T-cell (primary cell): ENCODE measurements at places on chromosomes 3 and 15. TPM values are rescaled to one million over a fixed set of nuclear protein-coding genes. Genes with fewer than 3 reads are reported as not detected.

The SHC4 gene
- 0.19 TPM for total RNA-seq

The TRH gene
- not detected for total RNA-seq

DNA sequence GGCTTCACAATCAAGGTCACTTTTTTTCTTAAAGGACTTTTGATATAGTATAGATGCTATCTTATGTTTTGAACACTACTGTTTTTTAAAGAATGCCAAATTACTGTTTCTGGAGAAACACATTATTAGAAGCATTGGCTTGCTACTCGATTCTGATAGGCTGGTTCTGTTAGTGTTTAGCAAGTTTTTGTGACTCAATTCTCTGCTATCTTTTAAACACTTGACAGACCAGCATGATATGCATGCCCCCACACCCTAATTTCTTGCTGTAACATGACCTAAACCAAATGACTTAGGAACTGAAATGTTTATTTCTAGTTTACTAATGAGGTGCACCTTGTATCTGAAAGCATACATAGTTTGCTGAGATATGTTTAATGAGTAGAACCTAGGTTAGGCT, 5.5 kb upstream of the IL20RB start:
- no peak overlapping the region for H3K4me3 ChIP-seq
- no peak overlapping the region for H3K27ac ChIP-seq
- H3K27me3 ChIP-seq = no peaks in the 10 kb centered on the region
- DNase-seq = no peak
- H3K36me3 ChIP-seq = peaks cover 2% of the 10 kb centered on the region

DNA sequence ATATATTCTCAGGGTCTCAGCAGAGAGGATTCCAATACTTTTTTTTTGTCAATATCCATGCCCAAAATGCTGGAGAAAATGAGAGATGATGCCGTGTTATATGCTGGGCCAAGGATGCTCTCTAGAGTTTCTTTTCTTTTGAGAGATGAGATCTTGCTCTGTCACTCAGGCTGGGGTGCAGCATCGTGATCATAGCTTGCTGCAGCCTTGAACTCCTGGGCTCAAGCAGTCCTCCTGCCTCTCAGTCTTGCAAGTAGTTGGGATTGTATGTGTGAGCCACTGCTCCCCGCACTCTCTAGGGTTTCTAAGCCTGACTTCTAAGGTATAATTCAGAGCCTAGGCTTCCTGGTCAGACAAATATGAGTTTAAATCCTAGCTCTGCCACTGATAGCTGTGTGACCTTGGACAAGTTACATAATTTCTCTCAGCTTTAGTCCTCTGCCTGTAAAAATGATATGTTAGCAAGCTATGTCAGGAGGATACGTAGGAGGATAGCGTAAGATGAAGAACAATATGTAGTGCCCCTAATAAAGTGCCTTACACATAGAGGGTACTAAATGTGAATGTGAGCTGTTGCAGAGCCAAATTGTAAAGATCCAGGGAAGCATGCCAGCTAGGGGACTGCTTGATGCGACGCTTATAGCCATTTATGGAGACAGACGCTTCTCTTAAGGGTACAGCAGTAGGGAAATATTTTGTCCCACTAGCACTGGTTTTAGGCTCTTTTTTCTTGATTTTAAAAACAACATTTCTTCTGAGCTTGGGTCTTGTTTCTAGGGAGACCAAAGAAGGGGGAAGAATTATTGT, 7.4 kb downstream of the STARD9 start:
- H3K4me3 ChIP-seq = no peak overlapping the region
- peak overlapping the region; percentile 72 for H3K27ac ChIP-seq
- no peak for DNase-seq
- H3K36me3 ChIP-seq = no peaks in the 10 kb centered on the region

DNA sequence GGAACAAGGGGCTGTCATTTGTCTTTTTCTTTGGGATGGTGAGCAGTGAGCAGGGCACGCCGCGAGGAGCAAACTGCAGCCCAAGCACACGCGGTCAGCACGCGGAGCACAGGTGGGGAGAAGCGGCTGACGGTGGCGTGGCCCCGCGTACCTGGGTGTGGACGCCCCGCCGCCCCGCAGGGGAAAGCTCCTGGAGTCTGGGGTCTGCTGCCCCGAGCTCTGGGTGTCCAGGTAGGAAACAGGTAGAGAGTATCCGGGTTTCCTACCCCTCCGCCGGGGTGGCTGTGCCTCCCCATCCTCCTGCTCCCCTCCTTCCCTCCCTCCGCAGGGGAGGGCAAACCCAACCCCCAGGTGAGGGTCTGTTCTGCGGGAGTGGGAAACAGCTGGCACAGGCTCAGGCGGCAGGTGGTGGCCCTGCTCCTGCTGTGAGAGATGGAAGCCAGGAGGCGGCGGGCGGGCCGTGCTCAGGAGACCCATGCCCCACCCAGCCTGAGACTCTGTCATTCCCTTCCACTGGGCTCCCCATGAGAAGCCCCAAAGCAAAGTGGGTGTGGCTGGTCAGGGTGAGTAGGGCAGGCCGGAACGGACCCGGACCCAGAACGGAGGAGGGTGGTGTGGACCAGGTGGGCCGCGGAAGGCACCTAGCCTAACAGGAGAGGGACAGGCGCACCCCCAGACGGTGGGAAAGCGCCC, 56.9 kb upstream of the CGNL1 start:
- no peak overlapping the region for H3K4me3 ChIP-seq
- H3K27me3 ChIP-seq = peaks cover 5% of the 10 kb centered on the region
- no peaks in the 10 kb centered on the region for H3K4me1 ChIP-seq
- no peak for DNase-seq
- H3K27ac ChIP-seq = no peak overlapping the region

DNA sequence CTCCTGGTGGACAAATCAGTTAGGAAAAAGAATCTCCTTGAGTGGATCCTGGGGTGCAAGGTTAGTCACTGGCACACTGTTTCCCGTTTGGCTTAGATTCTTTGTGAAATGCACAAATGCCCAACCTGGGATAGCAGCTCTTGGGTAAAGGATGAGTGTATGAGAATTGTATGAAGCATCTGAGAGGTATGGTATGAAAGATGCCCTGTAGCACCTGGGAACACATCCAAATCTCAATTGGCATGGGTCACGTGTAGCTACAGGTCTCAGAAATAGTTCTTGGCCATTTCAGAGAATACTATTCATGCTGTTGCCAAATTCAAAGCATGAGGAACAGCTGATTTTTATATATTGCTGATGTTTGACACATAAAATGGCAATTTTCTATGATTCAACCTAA, 84.3 kb downstream of the KCNH8 start:
- no peaks in the 10 kb centered on the region for H3K4me1 ChIP-seq
- H3K4me3 ChIP-seq = no peak overlapping the region
- no peak overlapping the region for H3K27ac ChIP-seq

DNA sequence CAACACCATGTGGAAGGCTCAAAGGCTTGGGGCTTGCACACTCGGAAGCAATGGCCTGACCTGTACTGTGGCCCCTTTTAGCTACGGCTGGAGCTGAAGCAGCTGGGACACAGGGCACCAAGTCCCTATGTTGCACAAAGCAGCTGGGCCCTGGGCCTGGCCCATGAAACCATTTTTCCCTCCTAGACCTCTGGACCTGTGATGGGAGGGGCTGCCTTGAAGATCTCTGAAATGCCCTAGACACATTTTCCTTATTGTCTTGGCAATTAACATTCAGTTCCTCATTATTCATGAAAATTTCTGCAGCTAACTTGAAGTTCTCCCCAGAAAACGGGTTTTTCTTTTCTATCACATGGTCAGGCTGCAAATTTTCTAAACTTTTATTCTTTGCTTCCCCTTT, 85.6 kb upstream of the ALDH1A3 start:
- H3K4me1 ChIP-seq = no peaks in the 10 kb centered on the region
- H3K27me3 ChIP-seq = no peaks in the 10 kb centered on the region
